Immature natural killer cell (primary cell): ENCODE measurements at places on chromosomes 1 and 21.

GRCh38 chr1:207918011-207918410, 7.1 kb upstream of the CD34 start:
- no peak for DNase-seq

DNA sequence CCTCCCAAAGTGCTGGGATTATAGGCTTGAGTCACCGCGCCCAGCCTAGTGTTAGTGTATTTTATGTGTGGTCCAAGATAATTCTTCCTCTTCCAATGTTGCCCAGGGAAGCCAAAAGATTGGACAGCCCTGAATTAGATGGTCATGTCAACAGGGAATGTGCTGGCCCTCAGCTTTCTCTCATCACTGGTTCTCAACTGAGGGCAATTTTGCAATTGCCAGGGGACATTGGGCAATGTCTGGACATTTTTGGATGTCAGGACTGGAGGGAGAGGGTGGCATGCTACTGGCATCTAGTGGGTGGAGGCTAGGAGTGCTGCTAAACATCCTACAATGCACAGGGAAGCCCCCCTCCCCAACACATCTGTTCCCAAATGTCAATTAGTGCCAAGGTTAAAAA, 95.0 kb downstream of the LAMC2 start:
- DNase-seq, result no peak

DNA sequence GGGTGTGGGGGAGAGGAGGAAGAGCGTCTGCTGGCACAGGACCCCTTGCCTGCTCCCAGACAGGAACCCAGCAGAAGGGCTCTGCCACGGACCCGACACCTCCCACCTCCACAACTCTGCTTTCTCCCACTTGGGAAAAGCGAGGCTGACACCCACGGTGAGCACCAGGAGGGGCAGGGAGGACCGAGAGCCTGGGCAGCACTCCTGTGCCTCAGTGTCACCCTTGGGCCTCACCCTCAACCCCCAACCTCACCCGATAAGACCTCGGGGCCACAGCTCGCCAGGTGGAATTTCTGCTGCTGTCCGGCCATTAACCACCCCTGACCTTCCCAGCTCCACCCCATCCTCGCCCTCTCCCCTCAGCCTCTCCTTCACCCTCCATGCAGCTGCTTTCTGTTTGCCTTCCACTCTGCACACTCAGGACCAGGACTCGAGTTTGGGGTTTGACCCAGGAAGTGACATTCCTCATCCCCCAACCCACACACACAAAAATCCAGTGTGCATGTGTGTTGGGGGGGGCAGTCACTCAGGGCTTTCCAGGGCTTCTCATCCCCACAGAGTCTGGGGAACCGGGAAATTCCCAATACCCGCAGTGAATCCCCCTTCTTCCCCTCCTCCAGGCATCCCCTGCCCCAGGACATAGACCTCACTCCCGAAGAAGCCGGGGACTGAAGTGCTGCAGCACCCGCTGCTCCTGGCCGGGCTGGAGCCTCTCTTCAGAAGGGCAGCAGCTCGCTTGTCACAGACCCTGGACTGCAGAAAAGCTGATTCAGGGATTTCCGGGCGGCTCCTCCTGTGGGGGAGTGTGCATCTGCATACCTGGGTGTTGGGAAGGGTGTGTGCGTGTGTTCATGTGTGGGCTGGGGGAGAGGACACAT, 65.8 kb downstream of the SYT2 start:
- no peak for DNase-seq

DNA sequence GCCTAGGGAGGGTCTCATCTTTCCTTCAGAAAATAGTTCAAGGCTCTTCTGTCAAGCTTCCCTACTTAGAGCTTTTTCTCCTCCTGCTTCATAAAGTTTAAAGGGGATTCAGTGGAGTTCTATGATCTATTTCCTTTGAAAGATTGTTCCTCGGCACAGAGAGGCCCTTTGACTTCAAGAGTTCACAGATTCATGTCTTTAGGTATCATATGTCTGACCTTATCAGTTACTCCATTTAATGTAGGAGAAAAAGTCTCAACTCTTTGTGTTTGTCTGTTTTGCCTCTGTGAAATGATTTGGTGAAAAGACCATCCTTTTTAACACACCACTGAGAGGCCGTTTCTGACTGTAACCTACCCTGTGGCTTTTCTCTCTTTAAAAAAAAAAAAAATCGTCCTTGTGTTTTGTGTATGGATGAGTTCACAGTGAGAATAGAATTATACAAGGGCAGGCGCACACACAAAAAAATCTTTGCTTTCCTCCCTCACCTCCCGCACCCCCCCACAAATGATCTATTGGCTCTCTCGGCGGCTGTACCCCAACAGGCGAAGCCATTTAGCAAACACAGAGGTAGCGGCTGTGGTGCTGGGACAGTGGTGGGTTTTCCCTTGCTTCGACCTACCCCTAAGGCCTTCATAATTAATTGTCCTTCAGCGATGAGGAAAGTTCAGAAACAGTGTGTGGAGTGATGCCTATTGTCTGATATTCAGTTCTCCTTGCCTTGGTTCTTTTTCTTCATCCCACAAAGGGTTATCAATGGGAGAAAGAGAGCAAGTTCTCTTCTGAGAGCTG, 29.6 kb downstream of the PROX1 start:
- no peak for DNase-seq

DNA sequence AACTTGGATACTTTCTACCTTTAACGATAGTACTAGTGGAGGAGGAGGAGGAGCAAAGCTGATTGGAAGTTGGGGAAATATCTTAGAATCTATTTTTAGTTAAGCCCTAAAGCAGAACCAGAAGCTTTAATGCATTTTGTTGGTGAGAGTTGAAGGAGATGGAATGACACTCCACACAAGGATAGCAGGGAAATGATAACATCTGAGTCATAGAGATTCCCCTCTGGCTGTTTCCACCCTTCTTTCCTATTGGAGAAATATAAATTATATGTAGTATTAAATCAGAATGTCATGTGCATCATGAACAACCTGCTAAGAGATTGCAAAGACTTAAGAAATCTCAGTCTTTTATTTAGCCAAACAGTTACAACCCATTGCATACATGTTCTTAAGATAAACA, 1357.7 kb downstream of the NCAM2 start:
- DNase-seq, result no peak

- DNase-seq, result no peak
These were observed 28.3 kb upstream of the COL18A1 start for GRCh38 chr21:45376459-45377324.

DNA sequence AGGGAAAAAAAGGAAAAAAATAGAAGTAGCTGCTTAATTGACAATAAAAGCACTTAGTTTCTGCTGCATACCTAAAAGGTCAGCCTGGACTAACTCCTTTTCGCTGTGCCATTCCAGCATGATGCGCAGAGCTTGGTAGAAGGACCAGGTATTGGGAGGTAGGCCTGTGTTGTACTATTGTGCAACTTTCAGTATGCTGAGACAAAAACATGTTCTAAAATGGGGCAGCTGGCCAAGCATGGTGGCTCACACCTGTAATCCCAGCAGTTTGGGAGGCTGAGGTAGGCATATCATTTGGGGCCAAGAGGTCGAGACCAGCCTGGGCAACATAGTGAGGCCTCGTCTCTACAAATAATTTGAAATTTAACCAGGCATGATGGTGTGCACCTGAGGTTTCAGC, 15.0 kb upstream of the SCCPDH start:
- no peak for DNase-seq

- no peak for DNase-seq
These were observed 82.3 kb downstream of the LTN1 start for GRCh38 chr21:28910280-28910887.

GRCh38 chr21:37032877-37033471, 26.5 kb downstream of the RIPPLY3 start:
- no peak for DNase-seq

- DNase-seq, result no peak
These were observed 1.1 kb upstream of the ADIPOR1 start for GRCh38 chr1:202959276-202959620.

DNA sequence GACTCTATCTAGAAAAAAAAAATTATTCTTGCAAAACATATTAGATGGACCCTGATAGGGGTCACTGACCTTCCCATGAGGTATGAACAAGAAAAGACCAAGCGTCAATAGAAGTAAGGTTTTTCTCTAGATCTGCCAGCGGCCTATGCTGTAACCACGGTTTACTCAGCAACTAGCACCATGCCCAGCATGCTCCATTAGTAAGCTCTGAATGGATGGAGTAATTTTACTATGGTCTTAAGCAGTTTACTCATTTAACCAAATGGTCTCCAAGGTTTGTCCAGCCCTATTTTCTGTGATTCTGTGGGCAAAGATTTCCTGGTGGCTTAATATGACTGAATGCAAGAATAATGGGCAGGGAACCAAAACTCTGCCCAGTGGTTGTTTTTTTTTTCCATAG, 113.9 kb downstream of the ADSS2 start:
- DNase-seq, result no peak

- DNase-seq, result peak; percentile 2
These were observed 111.9 kb upstream of the L1TD1 start for GRCh38 chr1:62082456-62083363.

DNA sequence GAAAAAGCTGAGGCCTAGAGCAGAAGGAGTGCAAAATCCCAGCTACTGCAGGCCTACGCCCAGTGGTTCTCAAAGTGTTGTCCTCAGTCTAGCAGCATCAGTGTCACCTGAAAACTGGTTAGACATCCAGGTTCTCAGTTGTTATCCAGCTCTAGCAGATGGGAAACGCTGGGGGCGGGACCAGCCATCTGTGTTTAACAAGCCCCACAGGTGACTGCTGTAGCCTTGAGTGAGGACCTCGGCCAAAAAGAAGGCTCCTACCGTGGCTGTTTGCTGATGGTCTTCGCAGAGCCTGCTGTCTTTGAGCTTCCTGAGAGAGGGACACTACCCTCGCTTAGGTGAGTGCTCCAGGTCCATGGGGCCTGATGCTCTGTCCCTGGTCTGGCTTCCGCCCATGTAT, 69.7 kb downstream of the LRRN2 start:
- DNase-seq, result no peak

- DNase-seq, result no peak
These were observed 21.1 kb downstream of the QSOX1 start for GRCh38 chr1:180175806-180176205.

- DNase-seq, result no peak
These were observed 25.8 kb upstream of the PPT1 start for GRCh38 chr1:40122855-40123254.

DNA sequence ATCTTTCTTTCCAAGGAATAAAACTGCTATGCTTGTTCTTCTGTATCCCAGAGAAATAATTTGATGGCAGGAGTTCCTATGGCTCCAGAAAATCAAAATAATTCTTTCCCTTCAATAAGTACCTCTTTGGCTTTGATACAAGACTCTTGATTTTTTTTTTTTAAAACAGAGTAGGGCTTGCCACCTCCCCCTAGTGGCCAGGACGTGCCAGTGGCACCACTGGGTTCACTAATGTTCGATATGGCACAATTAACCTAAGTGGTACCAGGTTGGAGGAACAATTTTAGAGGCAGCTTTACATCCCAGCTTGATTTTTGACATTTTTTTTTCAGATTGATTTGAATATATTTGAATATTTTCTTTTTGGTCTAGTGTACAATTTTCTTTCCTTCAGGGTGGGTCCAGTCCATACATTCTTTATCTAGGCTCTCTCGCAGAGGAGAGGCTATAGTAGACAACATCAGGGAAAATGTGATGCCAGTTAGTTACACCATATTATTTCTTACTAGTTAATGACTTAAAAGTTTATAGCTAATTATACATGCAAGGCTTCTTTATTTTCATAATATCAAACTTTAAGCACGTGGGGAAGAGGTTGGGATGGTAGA, 330.9 kb downstream of the S1PR1 start:
- peak; percentile 46 for DNase-seq

- peak; percentile 64 for DNase-seq
These were observed 92.1 kb upstream of the CD53 start for GRCh38 chr1:110780600-110781484.

- DNase-seq, result no peak
These were observed 136.0 kb downstream of the PLXNA2 start for GRCh38 chr1:208108213-208108608.

GRCh38 chr1:14737561-14738094, 139.1 kb downstream of the KAZN start:
- no peak for DNase-seq

DNA sequence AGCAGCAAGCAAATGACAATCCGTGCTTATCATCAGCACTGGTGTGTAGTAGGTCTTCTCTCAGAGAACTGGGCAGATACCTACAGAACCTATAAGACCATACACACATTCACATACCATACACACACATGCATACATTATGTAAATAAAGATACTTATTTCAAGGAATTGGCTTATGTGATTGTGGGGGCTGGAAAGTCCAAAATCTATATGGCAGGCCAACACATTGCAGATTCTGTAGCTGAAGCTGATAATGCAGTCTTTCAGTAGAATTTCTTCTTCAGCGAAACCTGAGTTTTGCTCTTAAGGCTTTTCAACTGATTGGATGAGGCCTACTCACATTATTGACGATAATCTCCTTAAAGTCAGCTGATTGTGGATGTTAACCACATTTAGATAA, 24.1 kb downstream of the RAP1A start:
- DNase-seq, result no peak

DNA sequence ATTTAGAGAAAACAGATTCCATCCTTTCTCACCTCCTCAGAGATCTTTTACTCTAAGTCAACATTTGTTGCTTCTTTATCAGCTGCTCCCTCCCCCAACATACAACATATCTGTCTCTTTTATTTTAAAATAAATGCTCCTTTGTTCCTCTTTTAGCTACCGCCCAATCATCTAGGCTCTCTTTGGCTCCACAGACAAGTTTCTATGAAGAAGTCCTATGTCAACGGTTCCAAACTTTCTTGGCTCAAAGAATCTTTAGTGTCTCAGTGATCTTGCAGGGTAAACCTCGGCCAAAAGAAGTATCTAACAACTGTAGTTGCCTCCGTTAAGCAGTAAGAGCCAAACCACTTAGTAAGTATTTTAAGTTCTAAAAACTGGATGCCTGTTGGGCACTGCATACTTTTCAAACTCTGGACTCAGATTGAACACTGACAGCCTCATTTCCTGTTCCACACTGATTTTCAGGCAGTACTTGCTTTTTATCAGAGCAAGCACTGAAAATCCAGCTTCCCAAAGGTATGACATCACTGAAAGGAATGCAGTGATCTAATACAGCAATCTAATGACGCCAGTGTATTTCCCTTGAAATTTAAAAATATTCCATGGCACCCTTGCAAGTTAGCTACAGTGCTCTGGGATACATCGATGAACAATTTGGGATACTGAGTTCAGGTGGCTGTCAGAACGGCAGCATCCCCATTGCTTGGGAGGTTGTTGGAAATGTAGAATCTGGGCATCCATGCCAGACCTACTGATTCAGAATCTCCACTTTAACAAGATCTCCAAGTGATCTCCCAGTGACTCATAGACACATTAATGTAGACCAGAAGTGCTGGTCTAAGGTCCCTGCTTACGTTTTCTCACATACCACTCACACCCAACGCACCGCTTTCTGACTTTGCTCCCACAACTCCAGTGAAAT, 26.8 kb downstream of the EGLN1 start:
- DNase-seq, result no peak
